ENCODE measurements at places on chromosomes 5 and 9. TPM values are rescaled to one million over a fixed set of nuclear protein-coding genes. Genes with fewer than 3 reads are reported as not detected.

GAS1 gene
- polyA plus RNA-seq, result 1.1 TPM

PCDHB15 gene
- polyA plus RNA-seq, result 3.0 TPM

CYLC2 gene
- not detected for polyA plus RNA-seq

SLC36A2 gene
- not detected for polyA plus RNA-seq

ALDH1B1 gene
- polyA plus RNA-seq, result 19.7 TPM

GABRA1 gene
- polyA plus RNA-seq, result 9.2 TPM

NTNG2 gene
- 8.9 TPM for polyA plus RNA-seq

HARS2 gene
- polyA plus RNA-seq, result 15.0 TPM

MYO10 gene
- polyA plus RNA-seq, result 39.3 TPM

Data from brain (organoid and tissue), 16 donors.